ENCODE measurements at places on chromosomes 13 and 19. TPM values are rescaled to one million over a fixed set of nuclear protein-coding genes. Genes with fewer than 3 reads are reported as not detected.

The CKAP2 gene
- 68.9 TPM for total RNA-seq

The PRSS57 gene
- total RNA-seq: not detected

The POLD1 gene
- 128 TPM for total RNA-seq

The ZNF490 gene
- total RNA-seq: 6.3 TPM

The GPR183 gene
- not detected for total RNA-seq

The TJP3 gene
- total RNA-seq: 83.6 TPM

The TMEM86B gene
- 18.0 TPM for total RNA-seq

The INTS6 gene
- total RNA-seq: 46.7 TPM

The CACNA1A gene
- total RNA-seq: not detected

The ZNF850 gene
- total RNA-seq: 7.2 TPM

The VSTM2B gene
- total RNA-seq: not detected

GRCh38 chr19:5057860-5058259 lies 88.9 kb downstream of the KDM4B start:
- no peak for DNase-seq

DNA sequence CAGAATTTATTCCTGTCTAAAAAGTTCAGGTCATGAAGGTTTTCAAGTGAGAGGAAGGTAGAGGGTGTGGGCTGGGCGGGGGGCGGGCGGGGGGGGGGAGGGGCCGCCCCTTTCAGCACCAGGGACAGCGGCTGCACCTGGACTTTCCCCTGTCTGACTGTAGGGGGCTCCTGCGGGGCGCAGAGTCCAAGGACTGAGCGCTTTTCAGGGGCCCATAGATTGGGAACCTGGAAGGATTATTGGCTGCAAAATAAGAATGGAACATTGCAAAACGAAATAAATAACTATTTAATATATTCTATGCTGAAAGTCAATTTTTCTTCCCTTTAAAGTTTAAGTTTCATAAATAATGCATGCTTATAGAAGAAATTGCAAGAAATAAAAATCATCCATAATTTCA lies 8.9 kb upstream of the CYP4F3 start:
- DNase-seq: no peak

DNA sequence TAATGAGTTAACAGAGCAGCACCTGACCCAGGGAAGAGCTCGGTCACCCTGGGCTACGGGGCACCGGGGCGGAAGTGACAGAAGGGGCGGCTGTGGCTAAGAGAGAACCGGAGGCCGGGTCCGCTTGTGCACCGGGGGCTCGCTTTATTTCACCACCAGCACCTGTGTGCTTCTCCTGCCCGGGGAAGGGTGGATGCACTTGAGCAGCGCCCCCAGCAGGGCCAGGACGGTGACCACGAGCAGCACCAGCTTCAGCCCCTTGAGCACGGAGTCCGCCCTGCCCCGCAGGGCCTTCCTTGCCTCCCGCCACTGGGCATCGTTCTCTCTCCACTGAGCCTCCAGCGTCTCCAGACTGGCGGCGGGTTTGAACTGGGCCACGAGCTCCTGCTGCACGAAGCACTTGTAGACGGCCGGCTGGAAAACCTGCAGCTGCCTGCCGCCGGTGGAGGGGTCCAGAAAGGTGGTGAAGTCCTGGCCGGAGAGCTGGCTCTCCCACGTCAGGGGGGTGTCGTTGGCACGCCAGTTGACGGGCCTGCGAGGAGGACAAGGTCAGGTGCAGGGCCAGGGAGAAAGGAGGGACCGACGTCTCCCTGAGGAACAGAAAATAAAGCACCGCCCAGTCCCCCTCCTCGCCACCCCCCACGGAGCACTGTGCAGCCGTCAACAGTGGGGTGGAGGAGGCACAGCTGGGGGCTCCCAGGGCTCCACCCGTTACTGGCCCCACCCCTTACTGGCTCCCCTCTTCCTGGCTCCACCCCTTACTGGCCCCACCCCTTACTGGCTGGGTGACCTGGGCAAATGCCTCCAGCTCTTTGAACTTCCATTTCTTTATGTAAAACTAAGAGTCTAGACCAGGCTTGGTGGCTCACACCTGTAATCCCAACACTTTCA lies 3.6 kb downstream of the FAM187B start:
- DNase-seq: no peak

GRCh38 chr13:31172535-31172934 lies 10.8 kb upstream of the HSPH1 start:
- peak; percentile 54 for DNase-seq

DNA sequence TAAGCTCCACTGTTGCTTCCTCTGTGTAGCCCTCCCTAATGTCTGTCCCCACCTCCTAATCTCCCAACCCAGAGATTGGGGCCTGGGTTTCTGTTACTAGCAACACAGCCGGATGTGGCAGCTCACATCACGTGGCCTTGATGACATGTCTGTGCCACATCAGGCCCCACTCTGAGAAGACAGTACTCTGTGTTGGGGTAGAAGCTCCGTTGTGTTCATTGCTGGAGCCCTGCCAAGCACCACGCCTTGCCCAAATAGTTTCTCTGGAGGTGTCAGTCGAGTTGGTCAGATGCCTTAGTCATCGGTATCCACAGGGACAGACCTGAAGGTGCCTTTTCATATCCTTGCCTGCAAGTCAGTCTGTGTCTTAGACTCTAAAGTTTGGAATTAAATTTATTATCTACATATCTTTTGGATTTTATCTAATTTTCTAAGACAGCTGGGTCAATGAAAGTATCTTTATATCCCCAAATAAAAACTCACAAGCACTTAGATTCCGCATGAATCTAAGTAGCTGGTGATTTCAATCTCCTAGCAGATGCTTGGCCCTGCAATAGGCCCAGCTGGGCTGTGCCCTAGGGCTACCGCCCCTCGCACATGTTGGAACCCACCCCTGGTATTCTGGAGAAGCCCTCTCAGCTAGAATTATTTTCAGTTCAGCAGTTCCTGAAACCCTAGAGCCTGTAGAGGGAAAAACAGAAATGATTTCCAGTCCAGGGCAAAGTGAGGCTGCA lies 204.0 kb upstream of the TSHZ3 start:
- no peak for DNase-seq

- no peak for DNase-seq
Measured at GRCh38 chr19:38848299-38849146, 1.3 kb downstream of the HNRNPL start.

DNA sequence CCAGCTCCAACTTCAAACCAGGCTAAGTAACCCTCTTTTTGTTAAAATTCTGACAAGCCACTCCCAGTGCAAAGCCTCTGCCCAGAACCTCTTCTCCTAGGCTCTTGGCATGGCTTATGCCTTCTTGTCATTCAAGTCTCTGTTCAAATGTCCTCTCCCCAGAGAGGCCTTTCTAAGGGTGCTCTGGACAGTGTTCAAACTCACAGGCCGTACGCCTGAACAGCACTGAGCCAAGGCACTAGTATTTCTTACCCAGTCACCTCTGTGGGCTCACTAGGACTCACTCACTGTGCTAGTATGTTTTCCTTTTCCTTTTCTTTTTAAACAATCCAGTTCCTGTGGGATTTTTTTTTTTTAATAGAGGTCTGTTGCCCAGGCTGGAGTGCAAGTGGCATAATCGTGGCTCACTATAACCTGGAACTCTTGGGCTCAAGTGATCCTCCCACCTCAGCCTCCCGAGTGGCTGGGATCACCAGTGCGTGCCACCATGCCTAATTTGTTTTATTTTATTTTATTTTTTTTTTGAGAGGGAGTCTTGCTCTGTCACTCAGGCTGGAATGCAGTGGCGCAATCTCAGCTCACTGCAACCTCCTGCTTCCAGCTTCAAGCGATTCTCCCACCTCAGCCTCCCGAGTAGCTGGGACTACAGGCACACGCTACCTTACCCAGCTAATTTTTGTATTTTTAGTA lies 2.3 kb upstream of the ASF1B start:
- DNase-seq: no peak

DNA sequence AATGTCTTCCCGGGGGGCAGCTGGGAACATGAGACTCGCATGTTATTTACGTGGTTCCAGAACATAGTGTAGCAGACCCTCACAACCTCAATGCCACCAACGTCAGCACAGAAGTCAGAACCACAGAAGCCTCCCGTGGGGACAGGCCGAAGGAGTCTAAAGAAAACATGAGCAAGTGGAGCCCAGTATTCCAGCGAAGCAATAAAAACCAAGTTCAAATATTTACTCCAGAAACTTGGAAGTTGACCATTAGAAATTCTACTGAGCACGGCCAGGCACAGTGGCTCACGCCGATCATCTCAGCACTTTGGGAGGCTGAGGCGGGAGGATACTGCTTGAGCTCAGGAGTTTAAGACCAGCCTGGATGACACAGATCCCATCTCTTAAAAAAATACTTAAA lies 17.9 kb upstream of the ATP8B3 start:
- no peak for DNase-seq

DNA sequence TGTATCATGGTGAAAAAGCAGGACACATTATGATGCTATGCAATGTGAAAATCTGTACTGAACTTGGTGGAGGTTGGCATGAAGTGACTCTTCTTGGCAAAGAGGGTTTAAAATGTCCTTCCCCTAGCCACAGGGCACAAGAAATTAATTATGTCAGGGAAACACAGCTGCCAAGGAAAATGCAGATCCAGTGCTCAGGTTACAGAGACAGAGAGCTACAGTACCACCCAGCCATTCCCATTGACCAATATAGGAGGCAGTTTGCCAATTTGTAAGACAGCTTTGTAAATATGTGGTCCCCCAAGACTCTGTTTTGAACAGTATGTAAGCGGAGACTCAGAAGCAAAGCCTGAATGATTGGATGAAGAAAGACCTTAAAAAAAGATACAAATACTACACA lies 69.4 kb upstream of the KLF12 start:
- no peak for DNase-seq

GRCh38 chr19:11284515-11284914 lies 11.4 kb upstream of the TSPAN16 start:
- DNase-seq: no peak

DNA sequence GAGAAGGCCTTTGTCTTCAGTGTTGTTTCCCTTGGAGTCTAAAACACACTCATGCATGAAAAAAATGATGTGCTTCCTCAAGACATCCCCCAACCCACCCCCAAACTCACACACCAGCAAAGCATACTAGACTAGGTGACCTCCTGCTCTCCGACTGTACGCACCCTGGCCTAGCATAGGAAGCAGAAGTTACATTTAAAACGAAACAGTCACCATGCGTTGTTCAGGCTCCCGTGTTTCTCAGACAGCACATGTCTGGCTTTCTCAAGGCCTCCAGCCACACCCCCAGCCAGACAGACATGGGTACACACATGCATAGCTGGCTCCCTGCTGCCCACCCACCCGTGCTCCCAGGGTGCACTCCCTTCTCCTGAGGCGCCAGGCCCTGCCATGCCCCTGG lies 28.7 kb upstream of the C1QTNF9 start:
- no peak for DNase-seq

GRCh38 chr13:25928941-25929505 lies 122.8 kb downstream of the SHISA2 start:
- no peak for DNase-seq

GRCh38 chr19:37902668-37903067 lies 3.7 kb downstream of the WDR87 start:
- peak; percentile 90 for DNase-seq

DNA sequence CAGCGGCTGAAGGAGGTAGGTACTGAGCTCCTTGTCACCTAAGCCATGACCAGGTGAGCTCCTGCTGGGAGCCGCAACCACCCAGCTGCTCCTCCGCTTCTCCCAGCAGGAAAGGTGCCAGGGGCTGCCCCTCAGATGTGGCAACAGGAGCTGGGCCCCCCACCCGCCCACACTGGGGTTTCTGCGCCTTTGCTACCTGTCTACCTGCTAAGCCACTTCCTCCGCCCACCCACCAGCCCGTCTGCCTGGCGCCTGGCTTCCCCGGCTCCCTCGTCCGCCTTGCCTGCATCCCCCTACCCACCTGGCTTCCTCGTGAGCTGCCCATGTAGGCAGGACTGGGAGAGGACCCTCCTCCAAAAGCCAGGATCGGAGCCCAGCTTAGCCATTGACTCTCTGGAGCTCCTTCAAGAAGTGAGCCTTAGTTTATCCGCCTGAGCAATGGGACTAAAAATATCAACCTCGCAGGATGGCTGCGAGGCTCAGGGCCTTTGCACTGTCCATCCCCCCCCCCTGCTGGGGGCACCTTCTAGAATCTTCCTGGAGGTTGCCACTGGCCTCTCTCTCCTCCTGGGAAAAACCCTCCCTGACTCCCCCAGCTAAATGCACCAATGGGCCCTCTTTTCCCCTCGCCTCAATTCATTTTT lies 55.8 kb upstream of the KLF2 start:
- DNase-seq: no peak

DNA sequence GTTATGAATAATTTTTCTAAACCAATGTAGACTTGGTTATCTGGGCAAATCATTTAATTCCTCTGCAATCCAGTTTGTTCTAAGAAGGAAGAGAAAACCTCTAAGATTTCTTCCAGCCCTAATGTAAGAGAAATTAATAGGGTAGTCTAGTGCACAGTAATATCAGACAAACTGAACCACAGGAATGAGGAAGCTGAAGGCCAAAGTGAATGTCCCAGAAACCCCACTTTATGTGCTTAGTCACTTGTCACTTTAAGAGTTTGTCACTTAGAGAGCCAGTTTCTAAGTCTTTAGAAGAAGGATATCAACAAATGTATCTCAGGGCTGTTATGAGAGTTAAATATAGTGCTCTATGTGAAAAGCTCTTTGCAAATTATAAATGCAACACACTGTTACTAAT lies 750.6 kb downstream of the DIAPH3 start:
- no peak for DNase-seq

DNA sequence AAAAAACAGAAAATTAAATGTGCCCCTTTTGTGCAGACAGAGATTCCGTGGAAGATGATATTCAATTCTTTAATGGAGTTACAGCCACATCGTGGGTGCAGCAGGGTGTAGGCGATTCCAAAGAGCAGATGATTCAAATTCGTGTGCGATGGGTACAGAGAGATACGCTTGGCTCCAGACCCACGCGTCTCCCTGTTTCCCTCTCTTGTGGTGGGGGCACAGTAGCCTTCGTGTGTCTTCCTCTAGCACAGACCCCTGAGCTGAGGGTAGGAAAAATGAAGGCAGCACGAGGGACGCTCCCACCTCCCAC lies 4.8 kb downstream of the TSPAN16 start:
- DNase-seq: no peak

DNA sequence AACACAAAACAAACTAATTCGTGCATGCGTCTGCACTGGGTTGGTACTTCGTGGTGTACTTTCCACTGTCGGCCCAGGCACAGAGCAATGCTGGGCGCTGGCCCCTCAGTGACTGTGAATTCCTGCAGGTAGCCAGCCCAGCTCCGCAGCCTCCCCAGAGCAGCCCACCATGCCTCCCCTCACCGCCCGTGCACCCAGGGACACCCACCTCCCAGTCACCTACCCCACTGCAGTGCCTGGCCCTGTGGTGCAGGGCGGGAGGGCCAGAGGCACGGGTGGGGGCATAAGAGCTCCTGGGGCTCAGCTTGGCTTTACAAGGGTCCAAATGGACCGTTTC lies 93.1 kb upstream of the ZNF507 start:
- no peak for DNase-seq

- peak; percentile 41 for DNase-seq
Measured at GRCh38 chr13:28128926-28129325, 9.4 kb upstream of the PAN3 start.

DNA sequence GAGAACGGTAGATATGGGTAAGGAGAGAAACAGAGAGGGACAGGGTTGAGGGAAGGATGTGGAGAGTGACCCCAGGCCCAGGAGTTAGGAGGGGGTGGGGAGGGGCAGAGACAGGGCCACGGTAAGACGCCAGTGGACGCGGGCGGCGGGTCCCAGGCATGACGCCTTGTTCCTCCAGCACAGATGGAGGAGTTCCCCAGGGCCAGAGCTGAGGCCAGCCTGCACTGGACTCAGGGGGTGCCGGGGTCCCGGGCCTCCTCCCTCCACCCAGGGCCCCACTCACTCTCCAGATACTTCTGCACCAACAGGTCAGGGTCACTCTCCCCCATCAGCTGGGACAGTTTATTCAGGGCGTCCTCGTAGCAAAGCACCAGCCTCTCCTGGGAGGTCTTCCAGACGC lies 22.0 kb upstream of the EMP3 start:
- no peak for DNase-seq

- DNase-seq: no peak
Measured at GRCh38 chr19:29517946-29518345, 7.8 kb upstream of the VSTM2B start.

Data from Caco-2 (cell line).